ENCODE measurements at places on chromosomes 1 and 21.

DNA sequence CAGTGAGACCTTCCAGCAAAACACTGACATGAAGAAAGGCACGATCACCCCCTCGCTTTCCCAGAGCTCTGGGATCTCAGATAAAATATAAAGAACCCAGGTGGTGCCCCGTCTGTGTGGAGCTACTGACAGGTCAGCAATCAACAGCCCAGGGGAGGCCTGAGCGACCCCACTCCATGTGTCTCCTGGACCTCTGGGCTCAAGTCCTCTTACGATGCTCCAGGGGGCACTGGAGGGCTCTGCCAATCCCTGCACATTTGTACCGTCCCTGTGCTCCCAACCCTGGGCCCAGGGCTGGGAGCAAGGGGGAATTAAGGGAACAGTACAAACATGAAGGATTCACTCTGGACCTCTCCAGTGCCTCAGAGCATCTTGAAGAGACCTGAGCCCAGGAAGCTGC lies 12.5 kb downstream of the S100A7A start:
- DNase-seq = no peak

GRCh38 chr1:177300431-177300830 lies 129.7 kb downstream of the BRINP2 start:
- DNase-seq = no peak

GRCh38 chr1:91613595-91613994 lies 112.9 kb downstream of the CDC7 start:
- DNase-seq = no peak

- DNase-seq = peak; percentile 45
These were observed 81.2 kb upstream of the RAVER2 start for GRCh38 chr1:64663668-64664067.

All from activated CD8-positive, alpha-beta memory T cell treated with anti-CD3 and anti-CD28 coated beads, Interleukin-2, amount 10 ng/mL, durations not matched to agents 7 days and 5 days (primary cell).